LHCN-M2 (cell line): ENCODE measurements at places on chromosomes 12 and 14. TPM values are rescaled to one million over a fixed set of nuclear protein-coding genes. Genes with fewer than 3 reads are reported as not detected.

DNA sequence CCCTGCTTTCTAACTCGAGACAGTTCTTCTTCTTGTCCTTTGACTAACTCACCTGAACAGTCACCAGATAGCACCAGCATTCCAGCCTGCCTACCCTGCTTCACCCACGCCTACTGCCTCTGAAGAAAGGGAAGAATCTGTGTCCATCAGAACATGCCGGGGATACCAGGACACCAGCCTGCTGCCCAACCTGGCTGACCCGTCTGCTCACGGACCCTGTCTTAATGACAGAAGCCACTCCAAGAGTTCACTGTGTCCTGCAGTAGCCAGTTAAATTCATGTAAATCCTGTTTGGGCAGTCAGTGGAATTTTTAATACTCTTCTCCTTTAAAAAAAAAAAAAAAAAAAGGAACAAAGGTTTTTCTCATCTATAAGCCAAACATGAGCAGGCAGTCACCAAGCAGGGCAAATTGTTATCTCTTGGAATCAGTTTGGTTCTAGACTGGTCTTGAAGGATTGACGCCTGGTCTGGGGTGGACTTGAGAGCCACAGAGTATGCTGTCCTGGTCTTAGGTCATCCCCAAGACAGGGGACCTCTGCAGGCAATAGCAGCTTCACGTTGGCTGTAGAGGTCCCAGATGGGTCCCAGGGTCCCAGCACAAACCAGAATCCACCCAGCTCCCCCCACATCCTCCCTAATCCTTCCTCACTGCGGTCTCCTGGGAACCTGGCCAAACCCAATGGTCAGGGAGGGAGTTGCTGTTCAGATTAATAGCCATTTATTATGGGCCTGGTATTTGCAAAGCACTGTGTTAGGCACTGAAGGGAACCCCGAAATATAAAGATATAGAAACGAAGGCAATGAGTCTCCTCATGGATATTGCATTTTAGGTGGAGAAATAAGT, 181.1 kb upstream of the HIF1A start:
- no peak for DNase-seq

GRCh38 chr12:40099423-40099853, 6.4 kb downstream of the SLC2A13 start:
- DNase-seq: no peak

GRCh38 chr12:120115692-120116440, 687 bp downstream of the RAB35 start:
- peak; percentile 49 for DNase-seq

- no peak for DNase-seq
These were observed 145.5 kb downstream of the PTPN11 start for GRCh38 chr12:112564160-112564784.

DNA sequence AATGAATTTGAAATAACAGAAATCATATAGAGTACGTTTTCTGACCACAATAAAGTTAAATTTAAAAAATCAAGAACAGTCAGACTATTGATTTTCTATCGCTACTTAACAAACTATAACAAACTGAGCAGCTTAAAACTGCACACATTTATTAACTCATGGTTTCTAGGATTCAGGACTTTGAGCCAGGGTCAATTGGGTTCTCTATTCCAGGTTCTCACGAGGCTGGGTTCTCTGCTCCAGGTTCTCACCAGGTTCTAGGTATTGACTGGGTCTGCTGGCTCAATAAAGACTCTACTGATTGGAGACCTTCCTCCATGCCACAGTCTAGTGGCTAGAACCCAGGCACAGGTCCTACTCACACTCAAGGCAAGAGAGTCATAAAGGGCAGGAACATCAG, 22.8 kb downstream of the ABCC9 start:
- no peak for DNase-seq

DNA sequence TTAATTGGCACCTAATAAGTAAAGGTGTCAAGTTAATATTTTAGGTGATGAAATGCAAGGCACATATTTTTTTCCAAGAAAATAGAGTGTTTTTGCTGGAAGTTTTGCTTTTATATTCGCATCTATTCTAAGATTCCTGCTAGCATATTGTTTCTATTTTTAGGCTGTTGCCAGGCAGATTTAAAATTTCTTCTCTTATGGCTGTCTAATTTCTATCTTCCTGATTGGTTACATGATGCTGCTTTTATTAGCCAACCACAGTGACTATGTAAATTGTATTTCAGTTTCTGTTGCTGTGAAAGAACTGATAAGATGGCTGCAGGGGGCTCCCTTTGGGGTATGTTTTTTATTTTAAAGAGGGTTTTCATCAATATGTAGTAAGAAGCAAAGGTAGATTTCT, 42.7 kb downstream of the ATF7IP start:
- DNase-seq: peak; percentile 50

DNA sequence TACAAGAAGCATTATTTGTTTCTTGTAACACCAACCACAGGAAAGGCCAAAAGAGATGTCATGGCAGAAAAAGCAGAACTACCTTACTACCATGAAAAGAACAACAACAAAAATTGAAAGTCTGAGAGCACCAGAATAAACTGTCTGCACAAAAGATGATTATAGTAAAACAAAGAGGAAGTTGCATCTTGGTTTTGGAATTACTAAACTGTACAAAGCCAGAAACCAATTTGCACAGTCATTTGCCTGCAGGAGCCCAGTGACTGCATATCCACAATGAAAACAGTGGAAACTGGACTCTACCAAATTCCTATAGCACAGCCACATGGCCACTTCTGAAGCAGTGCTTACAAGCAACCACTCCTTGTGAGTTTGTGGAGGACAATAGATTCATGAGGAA, 276.2 kb downstream of the SSPN start:
- DNase-seq: peak; percentile 5

- DNase-seq: no peak
These were observed 11.3 kb downstream of the CS start for GRCh38 chr12:56288705-56289387.

- no peak for DNase-seq
These were observed 138.8 kb downstream of the CALM1 start for GRCh38 chr14:90535556-90536090.

DNA sequence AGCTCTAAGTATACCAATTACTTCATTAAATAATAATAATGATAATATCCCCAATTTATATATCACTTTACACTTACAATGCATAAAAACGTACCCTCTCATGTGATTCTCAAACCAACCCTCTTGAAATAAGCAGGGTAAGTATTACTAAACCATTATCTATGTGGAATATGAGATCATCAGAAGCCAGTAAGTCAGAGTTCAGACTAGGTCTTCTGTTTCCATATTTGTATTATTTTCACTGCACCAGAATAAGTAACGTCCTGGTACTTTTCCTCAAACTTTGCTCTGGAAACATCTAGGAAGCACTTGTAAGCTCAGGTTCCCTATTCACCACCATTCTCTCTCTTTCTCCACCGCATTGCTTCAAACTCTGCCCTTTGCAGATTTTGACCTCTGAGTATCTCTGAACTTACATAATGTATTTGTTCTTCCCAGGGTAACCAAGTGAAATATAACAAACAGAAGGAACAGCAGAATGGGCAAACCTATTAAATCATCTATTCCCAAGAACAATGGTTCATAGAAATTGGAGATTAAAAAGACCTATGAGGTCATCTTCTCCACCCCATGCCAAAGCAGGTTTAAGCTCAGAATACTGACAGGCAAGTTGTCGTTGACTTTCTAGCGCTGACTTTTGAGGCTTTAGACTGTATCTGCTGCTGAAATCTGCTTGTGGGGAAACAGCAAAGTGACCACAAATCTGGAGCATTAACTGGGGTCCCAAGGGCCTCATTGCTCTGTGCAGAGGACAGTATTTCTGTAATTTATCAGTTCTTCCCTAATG, 161.3 kb upstream of the FAR2 start:
- DNase-seq: no peak

LRIG3 gene
- total RNA-seq: 8.8 and 11.5 TPM in 2 replicates

SDR9C7 gene
- not detected in 2 replicates for total RNA-seq

SNW1 gene
- total RNA-seq: 63.7 and 65.0 TPM in 2 replicates

KRT79 gene
- total RNA-seq: not detected in 2 replicates

NKX2-1 gene
- not detected in 2 replicates for total RNA-seq
